ENCODE measurements at places on chromosomes 1 and 21.

GRCh38 chr21:28952686-28953085 lies 40.0 kb downstream of the LTN1 start:
- no peak for DNase-seq

GRCh38 chr1:19664453-19665185 lies at the start of gene HTR6:
Gene HTR6, plus strand, starts transcription at chr1:19664875. Its CDS starts 879 bp downstream, at chr1:19665754.
- no peak for DNase-seq

DNA sequence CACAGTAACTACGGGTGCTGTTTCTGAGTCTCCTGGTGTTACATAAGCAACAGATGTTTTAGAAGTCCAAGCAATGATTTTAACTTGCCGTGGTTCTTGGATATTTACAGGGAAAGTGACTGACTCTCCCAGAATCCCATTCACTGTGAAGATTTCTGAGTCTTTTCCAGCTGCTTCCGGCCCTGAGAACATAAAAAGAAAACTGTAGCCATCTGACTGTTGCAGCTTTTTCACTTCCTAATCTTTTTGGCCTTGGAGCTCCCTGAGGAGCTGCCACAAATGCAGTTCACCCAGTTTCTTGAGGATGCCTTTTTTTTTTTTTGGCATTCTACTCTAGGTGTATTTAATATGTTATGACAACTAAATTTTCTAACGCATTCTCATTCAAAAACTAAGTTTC lies 13.7 kb downstream of the CD84 start:
- no peak for DNase-seq

DNA sequence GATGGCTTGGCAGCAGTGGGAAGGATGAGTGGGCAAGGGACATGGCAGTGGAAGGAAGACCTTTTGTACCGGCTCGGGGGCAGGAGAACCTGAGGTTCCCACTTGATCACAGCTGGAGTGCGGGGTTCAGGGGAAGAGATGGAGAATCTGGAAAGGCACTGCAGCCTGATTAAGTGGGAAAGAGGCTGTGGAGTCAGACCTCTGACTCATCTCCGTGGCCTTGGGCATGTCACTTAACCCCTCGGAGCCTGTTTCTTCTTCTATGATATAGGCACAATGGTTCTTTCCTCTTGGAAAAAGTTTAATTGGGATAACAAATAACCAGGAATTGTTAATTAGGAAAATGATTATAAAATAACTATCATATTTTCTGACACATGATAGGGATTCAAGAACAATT lies 13.1 kb upstream of the TMEM61 start:
- no peak for DNase-seq

GRCh38 chr1:84374991-84375696 lies 23.1 kb upstream of the DNASE2B start:
- DNase-seq = no peak

- DNase-seq = no peak
Measured at GRCh38 chr1:112529301-112529700, 20.5 kb downstream of the WNT2B start.

DNA sequence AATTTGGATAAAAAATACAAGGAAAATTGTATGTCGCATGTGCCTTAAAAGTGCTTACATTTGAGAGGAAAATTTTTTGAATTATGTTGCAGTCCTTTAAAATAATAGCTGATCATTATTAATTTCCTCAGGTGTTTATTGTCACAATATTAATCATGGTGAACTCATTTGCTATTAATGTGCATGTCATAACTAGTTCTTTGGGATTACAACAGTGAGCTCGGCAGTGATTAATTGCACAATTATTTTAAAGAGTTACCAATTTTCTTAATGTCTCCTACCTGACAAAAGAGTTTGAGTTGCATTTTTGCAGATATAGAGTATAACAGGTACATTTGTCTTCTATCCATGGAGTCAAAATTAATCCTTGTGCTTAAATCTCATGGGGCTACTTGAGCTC lies 854.3 kb downstream of the BRINP3 start:
- no peak for DNase-seq

- DNase-seq = no peak
Measured at GRCh38 chr21:27564684-27565301, 597.9 kb upstream of the ADAMTS5 start.

GRCh38 chr1:93751377-93752250 lies 70.0 kb upstream of the BCAR3 start:
- no peak for DNase-seq

- no peak for DNase-seq
Measured at GRCh38 chr1:101165954-101166353, 70.9 kb upstream of the S1PR1 start.

DNA sequence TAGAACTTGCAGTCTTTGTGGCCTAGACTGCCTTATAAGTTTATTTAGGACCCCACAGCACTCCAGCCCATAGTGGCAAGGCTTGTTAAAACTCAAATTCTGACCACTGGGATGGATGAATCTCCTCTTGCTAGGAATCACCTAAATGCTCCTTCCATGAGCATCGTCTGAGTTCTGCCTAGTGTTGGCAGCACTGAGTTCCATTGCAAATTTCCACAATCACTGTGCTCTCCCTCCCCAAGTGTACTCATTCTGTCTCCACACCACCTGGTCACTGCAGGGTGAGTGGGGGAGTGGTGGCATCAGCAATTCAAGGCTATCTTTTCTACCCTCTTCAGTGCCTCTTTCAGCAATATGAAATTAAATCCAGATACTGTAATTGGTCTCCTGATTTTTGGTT lies 46.7 kb upstream of the PTBP2 start:
- no peak for DNase-seq

DNA sequence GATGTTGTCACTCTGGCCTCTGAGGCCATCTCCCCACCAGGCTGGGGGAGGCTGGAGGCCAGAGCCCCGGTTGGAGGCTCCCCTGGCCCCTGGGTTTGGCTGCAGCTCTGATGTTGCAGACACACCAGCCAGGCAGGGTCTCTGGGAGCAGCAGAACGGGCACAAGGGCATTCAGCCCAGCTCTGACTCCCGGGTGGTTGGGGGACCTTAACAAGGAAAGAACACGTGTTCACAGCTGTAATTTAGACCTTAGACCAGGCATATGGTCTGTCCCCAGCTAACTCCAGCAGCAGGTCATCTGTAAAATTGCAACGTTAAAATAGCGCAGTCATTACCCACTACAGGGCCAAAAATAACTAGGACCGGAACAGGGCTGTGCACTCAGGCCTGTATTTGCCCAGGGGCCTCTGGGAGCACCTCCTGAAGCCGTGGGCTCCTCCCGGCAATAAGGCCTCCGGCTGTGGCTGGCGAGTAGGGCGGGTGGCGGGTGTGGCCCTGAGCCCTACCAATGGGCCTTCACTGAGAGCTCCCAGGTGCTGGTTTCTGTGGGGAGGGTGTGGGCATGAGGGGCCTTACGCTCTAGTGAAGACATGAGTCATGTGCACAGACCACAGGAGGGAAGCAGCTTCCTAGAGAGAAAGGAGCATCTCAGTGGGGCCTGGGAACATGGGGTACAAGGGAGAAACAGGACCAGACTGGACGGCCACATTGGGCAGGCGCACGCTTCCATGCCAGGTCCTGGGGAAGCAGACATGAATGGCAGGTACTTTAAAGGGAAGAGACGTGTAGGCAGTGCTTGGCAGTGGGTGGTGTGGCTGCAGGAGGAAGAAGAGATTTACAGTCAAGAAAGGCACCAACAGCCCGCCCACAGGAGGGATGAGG lies 6.1 kb downstream of the LDLRAP1 start:
- peak; percentile 84 for DNase-seq

DNA sequence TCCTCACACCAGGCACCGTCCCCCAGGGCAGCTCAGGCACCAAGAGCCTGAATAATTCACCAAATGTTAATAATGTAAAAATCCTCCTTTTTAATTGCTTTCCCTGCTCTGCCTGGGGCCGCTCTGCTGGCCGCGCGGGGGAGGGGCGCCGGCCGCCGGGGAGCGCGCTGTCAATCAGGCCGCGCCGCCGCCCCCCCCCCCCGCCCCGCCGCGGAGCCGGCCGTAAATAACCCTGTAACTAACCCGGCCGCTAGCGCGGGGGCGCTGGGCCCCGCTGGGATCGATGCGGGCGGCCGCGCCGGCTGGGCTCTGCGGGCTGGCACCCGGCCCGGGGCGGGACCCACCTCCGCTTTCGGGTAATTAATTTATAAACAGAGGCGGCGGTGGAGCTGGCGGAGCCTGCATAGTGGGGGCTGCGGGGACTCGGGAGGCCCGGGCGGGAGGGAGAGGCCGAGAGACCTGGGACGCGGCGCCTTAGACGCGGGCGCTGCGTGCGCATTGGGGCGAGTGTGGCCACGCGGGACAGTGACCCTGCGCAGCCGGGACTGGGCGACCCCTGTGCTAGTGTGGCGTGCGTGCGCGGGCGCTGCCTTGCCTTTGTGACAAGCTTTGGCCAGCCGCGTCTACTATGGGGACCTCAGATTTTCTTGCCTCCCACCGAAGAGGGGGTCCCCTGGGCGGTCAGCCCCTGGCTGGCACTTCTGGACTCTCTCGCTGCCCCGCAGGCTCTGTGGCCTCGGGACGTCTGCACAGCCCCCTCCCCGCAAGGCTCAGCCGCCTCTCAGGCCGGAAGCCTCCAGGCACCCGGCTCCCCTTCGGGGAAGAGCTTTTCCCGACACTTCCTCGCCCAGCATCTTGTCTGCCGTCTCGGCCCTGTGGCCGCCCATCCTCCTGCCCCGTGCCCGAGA lies 16.6 kb downstream of the SAMD11 start:
- no peak for DNase-seq

GRCh38 chr21:45598109-45598508 lies 45.4 kb upstream of the PCBP3 start:
- DNase-seq = no peak

DNA sequence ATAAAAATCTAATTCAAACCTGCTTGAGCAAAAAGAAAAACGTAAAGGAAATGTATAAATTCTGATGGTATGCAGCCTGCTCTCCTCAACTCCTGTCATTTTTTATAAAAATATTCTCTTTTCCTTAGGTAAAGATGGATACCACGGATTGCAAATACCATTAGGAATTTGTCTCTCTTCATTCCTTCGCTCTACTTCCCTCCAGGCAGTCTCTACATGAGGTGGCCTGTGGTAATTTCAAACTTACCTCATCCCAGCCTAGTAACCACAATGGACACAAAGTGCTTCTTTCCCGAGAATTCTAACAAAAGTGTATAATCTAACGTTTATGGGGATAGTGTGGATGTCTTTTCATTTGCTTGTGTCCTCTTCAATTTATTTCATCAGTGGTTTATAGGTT lies 239.5 kb upstream of the LRRC7 start:
- DNase-seq = no peak

- DNase-seq = no peak
Measured at GRCh38 chr1:101388904-101389546, 152.2 kb downstream of the S1PR1 start.

DNA sequence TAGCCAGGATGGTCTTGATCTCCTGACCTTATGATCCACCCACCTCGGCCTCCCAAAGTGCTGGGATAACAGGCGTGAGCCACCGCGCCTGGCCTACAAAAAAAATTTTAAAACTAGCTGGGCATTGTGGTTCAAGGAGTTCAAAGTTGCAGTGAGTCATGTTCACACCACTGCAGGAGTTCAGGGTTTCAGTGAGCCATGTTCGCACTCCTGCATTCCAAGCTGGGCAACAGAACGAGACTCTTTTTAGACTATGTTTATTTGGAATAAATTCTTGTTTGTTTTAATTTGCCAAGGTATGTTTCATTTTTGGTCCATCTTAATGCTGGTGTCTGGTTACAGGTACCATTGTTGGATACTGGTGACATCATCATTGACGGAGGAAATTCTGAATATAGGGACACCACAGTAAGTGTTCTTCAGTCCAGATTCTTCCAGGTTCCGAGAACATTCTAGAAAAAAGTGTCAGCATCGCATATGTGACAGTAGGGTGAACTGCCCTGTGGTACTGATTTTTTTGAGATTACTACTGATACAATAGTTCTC lies 3.9 kb downstream of the PGD start:
- no peak for DNase-seq

- DNase-seq = no peak
Measured at GRCh38 chr1:233599542-233600073, 14.3 kb upstream of the KCNK1 start.

DNA sequence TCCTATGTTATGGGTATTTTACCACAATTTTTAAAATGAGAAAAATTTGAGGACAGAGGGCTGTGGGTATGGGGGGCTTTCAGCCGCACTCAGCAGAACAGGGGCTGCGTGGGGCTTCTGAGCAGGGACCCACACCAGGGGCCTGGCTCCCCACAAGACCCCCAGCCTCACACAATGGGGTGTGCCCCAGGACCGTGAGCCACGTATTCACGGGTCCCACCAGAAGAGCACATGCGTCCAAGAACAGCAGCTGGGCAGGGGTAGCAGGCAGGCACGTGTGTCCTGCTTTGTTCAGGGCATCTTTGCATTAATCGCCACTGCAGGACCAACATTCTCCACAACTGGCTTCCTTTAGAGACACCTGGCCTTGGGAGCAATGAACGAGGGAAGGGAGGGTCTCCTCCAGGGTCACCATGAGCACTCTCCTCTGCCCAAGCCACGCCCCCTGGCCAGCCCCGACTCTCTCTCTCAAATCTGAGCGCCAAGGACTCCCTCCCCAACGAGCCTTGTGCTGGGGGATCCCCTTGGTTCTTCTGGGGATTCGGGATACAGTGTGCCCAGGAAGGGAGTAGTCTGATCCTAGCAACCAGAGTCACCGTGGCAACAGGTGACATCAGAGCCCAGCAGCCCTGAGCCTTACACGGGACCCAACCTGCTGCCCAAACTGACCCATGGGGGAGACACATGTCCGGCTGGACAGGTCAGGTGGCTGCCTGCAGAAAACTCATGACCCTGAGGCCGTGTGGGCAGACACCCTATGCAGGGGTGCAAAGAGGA lies 7.4 kb upstream of the ARF1 start:
- DNase-seq = no peak

GRCh38 chr1:244450597-244451538 lies 841 bp downstream of the ADSS2 start:
- DNase-seq = peak; percentile 48

GRCh38 chr1:22835636-22836319 lies 125.1 kb downstream of the EPHB2 start:
- DNase-seq = no peak

GRCh38 chr1:170274131-170274501 lies 128.4 kb downstream of the NTMT2 start:
- DNase-seq = no peak

DNA sequence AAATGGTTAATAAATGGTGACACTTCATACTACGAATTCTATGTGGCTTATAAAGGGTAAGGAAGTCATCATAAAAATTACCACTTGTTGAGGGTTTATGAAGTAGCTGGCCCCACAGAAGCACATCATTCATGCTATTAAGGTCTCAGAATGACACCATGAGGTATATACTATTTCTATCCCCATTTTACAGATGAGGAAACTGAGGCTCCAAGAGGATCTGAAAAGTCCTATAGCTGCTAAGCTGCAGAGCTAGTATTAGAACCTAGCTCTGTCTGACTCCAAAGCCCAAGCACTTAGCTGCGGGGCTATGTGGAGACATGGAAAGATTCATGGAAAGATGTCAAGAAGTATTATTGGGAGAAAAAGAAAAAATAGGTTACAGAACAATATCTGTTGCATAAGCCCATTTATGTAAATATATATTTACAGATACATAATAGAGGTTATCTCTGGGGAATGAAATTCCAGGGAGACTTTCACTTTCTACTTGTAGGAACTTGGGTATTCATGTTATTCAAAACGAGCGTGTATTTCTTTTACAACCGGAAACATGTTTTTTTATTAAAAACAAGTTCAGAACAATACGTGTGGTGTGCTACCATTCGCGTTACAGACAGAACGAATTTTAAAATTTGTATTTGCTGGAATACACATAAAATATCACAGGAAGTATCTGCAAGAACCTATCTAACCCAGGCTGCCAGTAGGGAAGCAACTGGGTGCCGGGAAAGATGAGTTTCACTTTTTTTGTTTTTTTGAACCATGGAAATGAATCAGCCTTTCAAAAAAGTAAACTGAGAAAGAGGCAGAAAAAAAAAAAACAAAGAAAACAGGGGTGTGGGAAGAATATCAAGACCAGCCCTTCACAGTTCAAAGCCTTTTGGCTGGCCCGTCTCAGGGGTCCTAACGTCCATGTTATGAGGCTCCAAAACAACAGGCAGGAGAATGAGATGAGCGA lies 13.4 kb downstream of the SPOCD1 start:
- no peak for DNase-seq
